NCI-H2107 (cell line): ENCODE measurements at places on chromosomes 3 and 15.

GRCh38 chr3:133828576-133829309, 23.1 kb downstream of the SRPRB start:
- DNase-seq: no peak

GRCh38 chr3:8413337-8413926, 88.2 kb upstream of the LMCD1 start:
- DNase-seq: no peak

GRCh38 chr3:4906107-4906621, 73.1 kb upstream of the BHLHE40 start:
- no peak for DNase-seq

DNA sequence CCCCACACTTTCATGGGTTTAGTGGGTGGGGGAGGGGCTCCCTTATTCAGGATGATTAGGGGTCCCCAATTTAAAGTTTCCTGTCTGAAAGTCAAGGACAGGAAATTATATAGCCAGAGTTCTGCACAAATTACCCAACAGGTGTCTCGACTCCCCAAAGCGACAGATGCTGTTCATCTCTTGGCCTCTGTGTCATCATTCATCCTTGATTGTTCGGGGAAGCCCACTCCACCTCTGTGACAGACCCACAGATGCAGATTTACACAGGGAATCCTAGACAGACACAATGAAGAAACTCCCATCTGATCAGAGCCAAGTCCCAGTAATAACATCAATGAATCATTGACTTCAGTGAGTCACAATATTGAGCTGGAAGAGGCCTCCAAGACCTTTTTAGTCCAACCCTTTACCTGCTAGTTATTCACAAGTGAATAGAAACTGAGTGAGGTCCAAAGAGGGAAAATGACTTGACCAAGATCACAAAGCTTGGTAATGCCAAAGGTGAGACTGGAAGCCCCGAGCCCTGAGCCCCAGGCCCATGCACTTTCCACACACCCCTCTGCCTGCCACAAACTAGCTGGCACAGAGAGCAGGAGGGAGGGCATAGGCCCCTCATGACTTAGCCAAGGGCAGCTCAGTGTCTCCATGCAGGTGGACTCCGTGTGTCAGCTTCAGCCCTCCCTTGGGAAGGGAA, 7.9 kb upstream of the SRP14 start:
- DNase-seq: no peak

DNA sequence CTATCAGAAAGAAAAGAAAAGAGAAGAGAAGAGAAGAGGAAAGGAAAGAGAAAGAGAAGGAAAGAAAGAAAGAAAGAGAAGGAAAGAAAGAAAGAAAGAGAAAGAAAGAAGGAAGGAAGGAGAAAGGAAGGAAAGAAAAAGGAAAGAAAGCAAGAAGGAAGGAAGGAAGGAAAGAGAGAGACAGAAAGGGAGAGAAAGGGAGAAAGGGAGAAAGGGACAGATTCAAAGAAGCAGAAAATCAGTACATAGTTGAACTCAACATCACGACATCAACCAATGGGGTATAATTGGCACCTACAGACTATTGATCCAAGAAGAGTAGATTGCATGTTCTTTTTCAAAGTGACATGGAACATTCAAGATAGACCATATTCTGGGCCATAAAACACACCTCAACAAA, 45.2 kb downstream of the HOMER2 start:
- DNase-seq: no peak

GRCh38 chr3:70984776-70985482, 598.6 kb downstream of the FOXP1 start:
- no peak for DNase-seq

DNA sequence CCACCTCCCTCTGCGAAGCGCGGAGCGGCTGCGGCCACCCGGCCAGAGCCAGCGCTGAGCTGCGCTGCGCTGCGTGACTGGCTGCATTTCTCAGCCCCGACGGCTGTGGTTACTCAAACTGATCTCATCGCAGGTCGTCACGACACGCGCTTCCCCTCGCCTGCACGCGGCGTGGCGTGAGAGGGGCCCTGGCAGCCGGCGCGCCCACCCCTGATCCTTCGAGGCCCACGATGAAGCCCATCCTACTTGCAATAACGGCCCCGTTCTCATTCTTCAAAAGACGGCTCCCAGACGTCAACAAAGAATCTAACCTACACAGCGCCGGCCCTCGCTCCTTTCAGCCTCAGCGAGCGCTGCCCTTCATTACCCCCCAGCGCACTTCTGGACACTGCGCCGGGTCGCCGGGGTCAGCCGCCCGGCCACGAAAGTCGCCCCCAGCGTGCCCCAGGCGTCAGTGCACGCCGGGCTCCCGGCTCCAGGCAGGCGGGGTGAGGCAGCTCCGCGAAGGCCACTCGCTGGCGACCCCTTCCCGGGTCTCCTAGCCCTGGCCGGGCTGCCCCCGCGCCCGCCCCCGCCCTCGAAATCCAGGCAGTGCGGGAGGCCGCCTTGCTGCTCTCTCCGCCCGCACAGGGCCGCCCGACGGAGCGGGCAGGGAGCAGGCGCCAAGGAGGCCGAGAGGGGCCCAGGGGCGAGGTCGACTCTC, 9.9 kb upstream of the LEKR1 start:
- no peak for DNase-seq

DNA sequence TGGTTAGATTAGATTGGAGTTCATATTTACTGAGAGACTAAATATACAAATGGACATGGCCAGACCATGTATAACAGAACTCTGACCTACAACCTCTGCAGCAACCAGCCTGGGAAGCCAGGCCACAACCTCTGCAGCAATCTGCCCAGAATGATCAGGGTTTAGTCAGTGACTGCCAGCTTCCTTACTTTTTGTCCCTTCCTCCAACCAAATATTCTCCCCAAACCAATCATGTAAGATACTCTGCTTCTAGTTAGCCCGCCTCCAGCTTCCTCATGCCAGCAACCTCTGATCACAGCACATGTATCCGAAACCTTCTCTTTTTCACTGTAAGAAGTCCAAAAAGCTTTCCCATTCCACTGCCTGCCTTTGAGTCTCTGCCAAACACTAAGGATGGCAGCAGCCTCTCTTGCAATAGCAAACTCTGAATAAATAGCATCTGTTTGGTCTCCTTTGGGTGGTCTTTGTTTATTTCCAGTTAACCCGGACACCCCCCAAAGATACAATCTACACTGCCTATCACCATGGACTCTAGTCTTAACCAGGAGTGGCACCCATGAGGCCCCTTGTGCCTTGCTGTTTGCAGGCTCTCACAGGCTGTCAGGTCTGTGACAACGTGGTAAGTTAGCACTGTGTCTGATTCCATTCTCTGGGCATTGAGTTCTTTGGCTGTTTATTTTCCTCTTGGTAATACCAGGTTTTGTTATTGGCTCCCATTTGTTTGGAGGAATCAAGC, 102.2 kb downstream of the ERC2 start:
- no peak for DNase-seq

DNA sequence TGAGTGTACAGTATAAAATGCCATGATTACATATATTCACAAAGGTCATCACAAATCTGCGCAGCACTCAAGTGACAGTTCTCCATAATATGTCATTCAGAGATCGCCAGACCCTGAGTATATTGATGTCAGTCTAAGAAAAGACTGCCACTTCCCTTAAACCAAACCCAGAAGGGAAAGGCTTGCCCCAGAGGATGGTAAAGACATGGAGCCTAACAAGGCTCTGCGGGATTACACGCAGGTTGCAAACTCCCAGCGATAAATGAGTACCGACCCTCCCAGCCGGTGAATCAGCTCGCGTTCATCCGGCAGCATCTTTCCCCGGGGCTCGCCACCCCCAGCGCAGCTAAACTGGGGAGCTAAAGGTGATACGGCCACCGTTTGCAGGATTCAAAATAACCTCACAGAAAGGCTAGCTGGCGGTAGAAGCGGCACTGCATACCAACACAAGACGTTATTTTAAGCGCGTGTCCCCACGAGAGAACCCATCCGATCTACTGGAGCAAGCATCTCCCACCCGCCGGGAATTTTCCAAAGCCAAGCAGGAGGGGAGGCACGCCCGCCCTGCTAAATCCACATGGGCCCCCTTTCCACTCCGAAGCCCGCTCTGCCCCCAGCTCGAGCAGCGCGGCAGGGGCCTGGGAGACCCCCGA, 643 bp downstream of the MYO5A start:
- DNase-seq: no peak

DNA sequence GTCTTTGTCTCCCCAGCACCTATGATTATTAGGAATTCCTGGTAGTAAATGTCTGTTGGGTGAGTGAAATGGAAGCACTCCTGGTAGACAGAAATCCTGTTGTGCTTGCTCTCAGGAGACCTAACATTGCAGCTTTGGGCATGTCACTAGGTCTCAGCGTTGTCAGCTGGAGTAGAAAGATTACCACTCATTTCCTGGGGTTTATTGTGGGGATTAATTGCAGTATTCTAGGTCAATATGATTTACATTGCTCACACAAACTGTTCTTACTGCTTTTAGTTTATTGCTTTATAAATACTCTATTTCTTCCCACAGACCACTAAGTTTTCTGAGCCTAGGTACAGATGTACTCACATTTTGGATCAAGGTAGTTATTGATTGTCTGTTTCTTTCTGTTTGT, 5.1 kb downstream of the TSEN2 start:
- no peak for DNase-seq

GRCh38 chr3:122247825-122248185, 64.3 kb downstream of the CASR start:
- DNase-seq: no peak

DNA sequence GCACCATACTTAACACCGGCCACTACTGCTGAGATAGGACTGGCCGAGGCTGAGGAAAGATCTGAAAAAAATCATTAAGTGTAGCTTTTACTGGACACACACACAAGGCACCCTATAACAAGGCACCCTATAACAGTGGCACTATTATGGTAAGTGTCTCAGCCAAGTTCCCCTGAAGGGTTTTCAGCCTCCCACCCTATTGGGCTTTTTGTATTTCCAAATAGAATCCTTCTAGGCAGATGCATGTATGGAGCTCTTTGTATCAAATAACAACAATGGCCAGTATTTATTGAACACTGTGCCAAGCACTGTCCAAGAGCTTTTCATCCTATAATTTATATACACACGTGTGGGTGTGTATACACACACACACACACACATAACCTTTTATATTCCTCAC, 6.7 kb upstream of the DNAJA4 start:
- DNase-seq: no peak

GRCh38 chr15:76335307-76336253, 993 bp upstream of the ISL2 start:
- DNase-seq: no peak

DNA sequence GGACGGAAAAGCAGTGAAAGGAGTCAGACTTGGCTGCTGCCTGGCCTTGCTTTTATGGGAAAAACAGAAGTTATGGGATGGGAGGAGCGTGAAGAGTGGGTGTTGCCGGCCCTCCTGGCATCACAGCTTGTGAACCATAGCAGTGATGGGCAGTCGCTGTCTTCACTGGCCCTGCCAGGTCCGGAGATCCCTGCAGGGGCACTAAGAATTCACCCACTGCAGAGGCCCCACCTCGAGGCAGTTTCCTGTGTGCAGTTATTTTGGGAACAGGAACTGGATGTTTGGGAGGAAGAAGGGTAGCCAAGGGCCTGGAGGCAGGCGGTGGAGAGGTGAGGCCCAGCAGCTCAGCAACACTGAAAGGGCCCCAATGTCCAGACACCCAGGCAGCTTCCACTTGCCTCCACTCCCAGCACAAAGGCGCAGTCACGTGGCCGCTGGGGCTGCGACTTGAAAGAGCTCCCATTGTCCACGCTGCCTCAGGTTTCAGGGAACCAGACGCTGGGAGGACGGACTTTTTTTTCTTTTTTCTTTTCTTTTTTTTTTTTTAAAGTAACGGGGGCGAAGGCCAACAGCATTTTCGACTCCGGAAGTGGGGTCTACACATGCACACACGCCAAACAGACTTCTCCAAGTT, 255.6 kb downstream of the ZNF621 start:
- peak; percentile 34 for DNase-seq

DNA sequence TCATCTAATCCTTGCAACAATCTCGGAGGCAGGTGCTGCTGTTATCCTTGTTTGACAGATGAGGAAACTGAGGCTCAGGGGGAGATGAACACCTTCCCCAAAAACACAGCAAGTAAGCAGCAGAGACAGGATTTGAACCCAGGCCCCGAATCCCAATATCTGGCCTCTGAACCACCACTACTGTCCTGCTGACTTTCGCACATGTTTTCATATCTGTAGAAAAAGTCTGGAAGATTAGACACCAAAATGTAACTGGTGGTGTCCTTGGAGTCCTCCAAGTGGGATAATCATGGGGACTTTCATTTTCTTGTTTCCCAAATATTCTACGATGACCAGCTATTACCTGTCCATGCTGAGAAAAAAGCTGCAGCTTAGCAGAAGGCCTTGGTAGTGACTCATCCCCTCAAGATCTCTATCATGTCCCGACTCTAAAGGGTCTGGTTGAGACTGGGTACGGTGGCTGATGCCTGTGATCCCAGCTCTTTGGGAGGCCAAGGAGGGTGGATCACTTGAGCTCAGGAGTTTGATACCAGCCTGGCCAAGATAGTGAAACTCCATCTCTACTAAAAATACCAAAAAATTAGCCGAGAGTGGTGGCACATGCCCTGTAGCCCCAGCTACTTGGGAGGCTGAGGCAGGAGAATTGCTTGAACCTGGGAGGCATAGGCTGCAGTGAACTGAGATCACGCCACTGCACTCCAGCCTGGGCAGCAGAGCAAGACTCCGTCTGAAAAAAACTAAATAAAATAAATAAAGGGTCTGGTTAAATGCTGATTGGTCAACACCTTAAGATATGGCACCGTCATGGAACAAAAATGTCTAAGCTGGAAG, 8.6 kb downstream of the IRAK2 start:
- DNase-seq: no peak

DNA sequence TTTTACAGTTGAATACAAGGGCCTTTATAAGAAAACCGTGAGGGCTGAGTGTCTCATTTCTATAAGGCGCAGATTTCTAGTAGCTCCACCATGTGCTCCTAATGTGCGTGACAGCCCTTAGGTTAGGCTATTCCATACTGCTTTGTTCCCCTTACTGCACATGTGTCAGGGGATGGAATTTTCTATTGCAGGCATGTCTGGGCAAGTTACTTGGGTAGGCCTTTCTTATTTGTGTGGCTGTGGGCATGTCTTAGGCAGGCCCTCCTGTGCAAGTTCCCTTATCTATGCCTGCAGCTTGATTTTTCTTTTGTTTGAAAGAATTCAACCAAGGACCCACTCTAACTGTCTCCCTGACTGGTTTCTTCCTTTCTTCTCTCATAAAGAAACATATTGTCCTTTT, 434.2 kb upstream of the CNTN3 start:
- DNase-seq: no peak

DNA sequence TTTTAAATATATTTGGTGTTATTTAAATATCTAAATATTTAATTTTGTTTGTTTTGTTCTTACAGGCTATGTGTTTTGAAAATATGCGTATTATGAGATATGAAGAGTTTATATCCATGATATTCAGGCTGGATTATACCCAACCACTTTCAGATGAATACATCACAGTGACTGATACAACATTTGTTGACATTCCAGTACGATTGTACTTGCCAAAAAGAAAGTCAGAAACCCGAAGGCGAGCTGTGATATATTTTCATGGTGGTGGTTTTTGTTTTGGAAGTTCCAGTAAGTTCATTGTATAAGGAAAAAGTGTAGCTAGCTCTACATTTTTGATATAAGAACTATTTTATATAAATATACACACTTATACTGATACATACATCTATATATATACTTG, 6.9 kb downstream of the AADACL2 start:
- DNase-seq: no peak
